Retina (tissue), 1 donor: ENCODE measurements at places on chromosomes 5 and 9.

- peak; percentile 85 for DNase-seq
Observed at GRCh38 chr9:129458663-129459546, 162.0 kb downstream of the C9orf50 start.

- no peak for DNase-seq
Observed at GRCh38 chr9:125985142-125985997, 238.2 kb downstream of the PBX3 start.

GRCh38 chr5:90849939-90850338 is 291.3 kb downstream of the ADGRV1 start:
- DNase-seq: no peak

GRCh38 chr9:131237291-131237690 is 39.0 kb downstream of the FAM78A start:
- DNase-seq: no peak

GRCh38 chr9:134294153-134295071 is 31.8 kb upstream of the RXRA start:
- DNase-seq: peak; percentile 72

DNA sequence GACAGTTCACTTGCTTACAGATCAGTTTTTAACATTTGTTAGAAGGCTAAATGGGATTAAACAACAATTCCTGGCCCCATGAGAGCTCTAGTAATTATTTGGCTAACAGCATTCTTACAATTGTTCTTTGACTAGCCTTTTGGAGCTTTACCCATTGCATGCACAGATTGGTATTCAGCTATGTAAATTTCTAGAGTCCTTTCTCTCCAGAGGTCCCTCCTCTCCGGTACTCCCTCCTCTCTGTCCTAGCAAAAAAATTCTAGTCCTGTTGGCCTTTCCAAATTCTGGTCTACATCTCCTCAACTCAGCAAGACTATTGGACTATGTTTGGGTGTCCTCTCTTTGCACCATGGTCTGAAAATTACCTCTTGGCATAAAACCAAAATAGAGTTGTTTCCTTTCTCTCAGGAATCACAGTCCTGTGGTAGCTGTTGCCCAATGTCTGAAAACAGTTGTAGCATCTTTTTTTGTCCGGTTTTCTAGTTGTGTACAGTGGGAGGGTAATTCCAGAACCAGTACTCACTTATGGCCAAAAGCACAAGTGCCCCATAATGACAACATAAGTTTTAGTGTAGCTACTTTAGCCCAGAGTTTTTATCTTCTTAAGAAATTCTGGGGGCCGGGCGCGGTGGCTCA is 18.1 kb downstream of the SAR1B start:
- no peak for DNase-seq

- peak; percentile 31 for DNase-seq
Observed at GRCh38 chr5:123155446-123155960, 66.5 kb downstream of the PRDM6 start.

DNA sequence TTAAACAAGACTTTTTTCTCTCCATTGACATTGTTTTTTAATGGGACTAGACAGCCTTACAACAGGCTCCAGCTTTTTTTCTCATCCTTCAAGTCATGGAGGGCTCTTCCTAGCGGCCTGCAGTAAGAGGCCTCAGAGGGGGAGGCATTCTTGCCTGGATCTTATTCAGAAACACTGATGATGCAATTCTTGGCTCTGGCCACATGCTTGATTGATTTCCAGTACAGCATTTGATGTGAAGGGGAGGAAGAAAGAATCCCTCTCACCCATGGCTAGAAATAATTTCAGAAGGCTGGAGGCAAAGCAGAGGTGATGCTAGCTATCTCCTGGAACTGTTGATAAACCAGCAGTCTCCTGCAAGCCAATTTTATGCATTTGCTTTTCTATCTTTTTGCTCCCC is 324.8 kb downstream of the PRELID2 start:
- peak; percentile 56 for DNase-seq

GRCh38 chr5:133900534-133901270 is 67.7 kb downstream of the C5orf15 start:
- no peak for DNase-seq

- DNase-seq: no peak
Observed at GRCh38 chr9:18185196-18185595, 288.8 kb upstream of the ADAMTSL1 start.

GRCh38 chr9:125822902-125823301 is 75.7 kb downstream of the PBX3 start:
- no peak for DNase-seq
